Activated CD4-positive, CD25-positive, alpha-beta regulatory T cell (primary cell): ENCODE measurements at places on chromosomes 16 and 17.
A peak's percentile ranks its signal among the peaks of the same experiment; 100 is the strongest.

- no peak for DNase-seq
Observed at GRCh38 chr17:82913304-82914043, 73.7 kb upstream of the ZNF750 start.

- no peak for DNase-seq
Observed at GRCh38 chr16:58588406-58588805, 41.2 kb downstream of the CNOT1 start.

- DNase-seq, result no peak
Observed at GRCh38 chr17:9204637-9205329, 183.5 kb downstream of the NTN1 start.

DNA sequence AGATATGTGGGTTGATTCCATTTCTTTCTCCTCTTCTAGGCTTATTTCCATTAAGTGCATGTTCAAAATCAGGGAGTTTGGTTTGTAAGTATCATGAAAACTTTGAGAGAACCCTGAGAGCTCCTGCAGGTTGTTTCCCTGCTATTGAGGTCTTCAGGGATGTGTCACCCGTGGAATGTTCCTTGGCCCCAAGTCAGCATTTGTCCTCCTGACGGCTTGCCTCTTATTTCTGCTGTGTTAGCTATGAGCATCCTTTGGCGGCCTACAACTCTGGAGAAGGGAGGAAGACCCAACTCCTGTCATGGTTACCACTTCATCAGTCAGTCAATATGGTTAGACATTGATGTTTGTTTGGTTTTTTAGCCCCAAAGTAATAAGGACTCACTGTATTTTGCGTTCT is 180.8 kb downstream of the FTO start:
- DNase-seq, result no peak

GRCh38 chr17:63699638-63700527 is at the start of gene LIMD2:
LIMD2 (minus strand) TSS chr17:63700125; CDS start chr17:63699298, 827 bp downstream.
- DNase-seq, result peak; percentile 85
